ENCODE measurements at places on chromosomes 4 and X.

DNA sequence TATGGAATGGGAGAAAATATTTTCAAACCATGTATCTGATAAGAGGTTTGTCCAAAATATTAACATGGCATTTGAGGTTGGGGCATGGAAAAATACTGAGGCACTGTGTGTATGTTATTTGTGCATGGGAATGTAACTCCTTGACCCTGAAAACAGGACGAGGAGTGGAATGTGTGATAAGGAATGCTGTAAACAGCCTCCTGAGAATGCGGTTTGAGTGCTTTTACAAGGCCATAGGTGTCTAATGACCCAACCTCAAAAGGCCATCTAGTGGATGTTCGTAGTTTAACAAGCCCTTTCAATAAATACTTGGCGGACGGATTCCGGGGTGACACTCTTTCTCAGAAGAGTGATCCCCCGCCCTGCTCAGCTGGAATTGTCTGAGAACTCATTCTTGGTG, 162.9 kb upstream of the USP9X start:
- DNase-seq = peak; percentile 50

GRCh38 chr4:122775987-122776836, 43.7 kb downstream of the BBS12 start:
- peak; percentile 37 for DNase-seq

GRCh38 chr4:140243278-140243753, 89.3 kb upstream of the MAML3 start:
- no peak for DNase-seq

- DNase-seq = no peak
Observed at GRCh38 chr4:3476936-3477749, 14.0 kb downstream of the DOK7 start.

DNA sequence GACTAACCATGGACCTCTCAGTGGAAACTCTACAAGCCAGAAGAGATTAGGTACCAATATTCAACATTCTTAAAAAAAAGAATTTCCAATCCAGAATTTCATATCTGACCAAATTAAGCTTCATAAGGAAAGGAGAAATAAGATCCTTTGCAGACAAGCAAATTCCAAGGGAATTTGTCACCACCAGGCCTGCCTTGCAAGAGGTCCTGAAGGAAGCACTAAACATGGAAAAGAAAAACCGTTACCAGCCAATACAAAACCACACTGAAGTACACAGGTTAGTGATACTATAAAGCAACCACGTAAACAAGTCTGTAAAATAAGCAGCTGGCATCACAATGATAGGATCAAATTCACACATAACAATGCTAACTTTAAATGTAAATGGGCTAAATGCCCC, 156.6 kb downstream of the FAM13A start:
- peak; percentile 62 for DNase-seq

DNA sequence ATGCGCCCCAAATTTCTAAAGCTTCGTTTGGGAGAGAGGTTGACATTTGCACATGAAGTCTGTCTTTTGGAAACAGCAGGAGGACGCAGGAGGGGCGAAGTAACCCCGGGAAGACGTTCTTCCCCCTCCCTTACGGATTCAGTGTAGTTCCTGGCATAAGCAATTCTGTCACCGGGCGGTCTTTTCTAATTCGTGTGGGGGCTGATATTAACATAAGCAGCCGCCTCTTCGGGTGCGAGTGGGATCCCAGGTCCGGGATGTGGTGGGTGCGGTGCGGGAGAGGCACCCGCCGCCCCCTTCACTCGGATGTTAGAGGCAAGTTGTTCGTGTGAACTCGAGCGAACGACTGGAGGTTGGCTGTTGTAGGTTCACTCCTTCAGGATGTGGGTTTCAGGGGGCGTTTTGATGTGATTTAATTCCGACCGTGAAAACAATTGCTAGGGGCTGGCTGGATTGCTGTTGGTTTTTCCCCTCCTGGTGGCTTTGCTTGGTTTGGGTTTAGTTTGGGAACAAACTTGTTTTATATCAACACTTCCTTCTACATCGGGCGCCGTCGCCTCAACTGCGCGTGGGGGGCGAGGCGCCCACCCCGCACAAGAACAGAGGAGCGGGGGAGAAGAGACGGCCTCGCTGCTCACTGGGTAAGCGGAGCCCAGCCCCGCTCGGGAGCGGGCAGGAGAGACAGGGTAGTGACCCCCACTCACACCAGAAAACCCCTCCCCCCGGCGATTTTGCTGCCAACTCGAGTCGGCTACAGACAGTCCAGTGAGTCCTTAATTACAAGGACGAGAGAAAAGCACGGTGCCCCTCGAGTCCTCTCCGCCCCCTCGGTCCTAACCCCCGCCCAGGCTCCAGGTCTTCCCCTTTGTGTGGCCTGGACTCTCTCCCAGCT, 2.9 kb upstream of the LEF1 start:
- no peak for DNase-seq

- DNase-seq = peak; percentile 82
Observed at GRCh38 chr4:77636902-77637301, 31.3 kb downstream of the CXCL13 start.

- no peak for DNase-seq
Observed at GRCh38 chr4:11468901-11469300, 40.2 kb upstream of the HS3ST1 start.
